NCI-H460 (cell line): ENCODE measurements at places on chromosomes 12 and 14.
A peak's percentile ranks its signal among the peaks of the same experiment; 100 is the strongest.

DNA sequence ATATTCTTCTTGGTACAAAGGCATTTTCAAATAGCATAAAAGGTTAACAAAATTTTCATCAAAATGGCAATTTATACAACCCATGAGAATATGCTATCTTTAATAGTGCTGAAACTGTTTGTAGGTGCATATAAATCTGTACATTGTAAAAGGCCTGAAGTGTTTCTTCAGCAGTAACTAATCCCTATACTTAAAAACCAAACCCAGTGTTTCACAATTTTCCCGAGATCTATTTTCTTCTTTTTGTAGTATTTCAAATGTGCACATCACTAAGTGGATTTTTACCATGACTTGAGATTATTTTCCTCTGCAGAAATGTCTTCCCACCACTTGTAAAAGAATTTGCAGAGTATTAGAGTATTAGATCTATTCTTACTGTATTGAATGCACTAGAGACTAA is 76.5 kb downstream of the FERMT2 start:
- no peak for DNase-seq

DNA sequence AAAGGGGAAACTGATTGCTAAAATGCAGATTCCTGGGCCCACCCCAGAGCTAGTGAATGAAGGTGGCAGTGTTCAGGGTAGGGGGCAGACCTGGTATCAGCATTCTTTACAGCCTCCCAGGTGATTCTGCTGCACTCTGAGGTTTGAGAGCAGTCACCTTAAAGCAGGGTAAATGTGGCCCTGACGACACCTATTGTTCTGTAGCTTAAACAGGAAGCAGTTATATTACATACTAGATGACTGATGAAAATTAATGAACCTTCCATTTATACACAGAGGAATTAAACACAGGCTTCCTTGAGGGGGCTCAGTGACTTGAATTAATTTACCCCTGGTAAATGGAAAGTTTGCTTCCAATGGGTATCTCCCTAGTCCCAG is 25.3 kb downstream of the NUAK1 start:
- no peak for DNase-seq

DNA sequence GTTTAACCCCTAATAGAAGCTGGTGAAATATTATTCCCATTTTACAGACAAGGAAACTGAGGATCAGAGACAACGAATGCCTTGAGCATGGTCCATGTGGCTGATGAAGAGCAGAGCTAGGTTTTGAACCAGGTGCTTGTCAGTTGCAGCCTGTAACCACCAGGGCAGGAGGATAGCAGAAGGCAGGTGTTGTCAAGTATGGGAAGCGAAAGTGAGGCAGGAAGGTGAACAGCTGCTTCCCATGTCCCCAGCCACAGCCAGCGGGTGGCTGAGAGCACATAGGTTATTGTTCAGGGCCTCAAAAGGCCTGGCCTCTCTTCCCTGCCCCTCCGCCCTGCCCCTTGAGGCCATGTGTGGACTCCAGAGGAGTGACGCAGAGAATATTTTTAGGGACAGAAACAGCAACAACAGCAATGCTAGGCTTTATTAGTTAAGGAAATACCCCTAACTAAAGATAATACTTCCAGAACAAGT is 39.6 kb downstream of the IQSEC3 start:
- no peak for DNase-seq

DNA sequence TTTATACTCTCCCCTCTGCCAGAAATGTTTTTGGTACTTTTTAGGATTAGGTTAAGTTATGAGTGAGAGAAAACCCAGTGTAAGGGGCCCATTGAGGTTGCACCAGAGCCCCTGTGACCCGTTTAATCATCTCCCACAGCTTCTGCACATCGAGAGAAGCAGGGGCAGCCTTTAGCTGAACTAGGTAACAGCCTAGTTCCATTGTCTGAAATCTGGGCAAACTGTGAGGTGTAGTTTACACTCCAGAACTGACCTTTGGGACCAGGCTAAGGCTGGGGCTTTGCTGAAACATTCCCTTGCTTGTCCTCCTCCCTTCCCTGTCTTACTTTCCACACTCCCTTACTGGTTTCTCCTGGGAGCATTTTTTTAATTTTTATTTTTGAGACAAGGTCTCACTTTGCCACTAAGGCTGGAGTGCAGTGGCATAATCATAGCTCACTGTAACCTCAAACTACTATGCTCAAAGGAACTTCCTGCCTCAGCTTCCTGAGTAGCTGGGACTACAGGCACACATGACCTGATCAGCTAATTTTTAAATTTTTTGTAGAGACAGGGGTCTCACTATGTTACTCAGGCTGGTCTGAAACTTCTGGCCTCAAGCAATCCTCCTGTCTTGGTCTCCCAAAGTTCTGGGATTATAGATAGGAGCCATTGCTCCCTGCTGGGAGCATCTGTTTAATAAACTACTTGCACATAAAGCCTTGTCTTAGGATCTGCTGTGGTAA is 25.9 kb upstream of the DHRS2 start:
- DNase-seq: no peak

DNA sequence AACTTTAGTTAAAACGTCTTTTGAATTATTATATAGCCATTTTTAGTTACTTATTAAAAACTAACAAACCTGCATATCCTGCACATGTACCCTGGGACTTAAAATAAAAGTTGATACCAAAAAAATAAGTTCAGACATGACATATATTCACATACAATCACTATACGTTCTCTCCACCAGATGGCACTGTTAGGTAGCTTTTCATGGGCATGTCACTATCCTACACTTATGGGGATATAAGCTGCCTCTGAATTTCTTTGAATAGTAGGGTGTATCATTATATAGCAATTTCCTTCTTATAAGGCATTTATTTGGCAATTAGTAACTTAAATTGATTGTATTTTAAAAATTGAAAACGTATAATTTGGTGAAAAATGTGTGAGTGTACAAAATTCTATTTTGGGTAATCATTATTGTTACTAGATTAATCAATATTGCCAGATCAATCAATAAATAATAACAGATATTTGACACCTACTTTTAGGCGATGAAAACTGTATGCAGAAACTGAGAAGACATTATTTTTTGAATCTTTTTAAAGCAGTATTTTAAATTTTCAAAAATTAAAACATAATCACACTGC is 31.8 kb upstream of the OR10A7 start:
- DNase-seq: peak; percentile 83

GRCh38 chr14:96062506-96062905 is 23.3 kb downstream of the C14orf132 start:
- no peak for DNase-seq

DNA sequence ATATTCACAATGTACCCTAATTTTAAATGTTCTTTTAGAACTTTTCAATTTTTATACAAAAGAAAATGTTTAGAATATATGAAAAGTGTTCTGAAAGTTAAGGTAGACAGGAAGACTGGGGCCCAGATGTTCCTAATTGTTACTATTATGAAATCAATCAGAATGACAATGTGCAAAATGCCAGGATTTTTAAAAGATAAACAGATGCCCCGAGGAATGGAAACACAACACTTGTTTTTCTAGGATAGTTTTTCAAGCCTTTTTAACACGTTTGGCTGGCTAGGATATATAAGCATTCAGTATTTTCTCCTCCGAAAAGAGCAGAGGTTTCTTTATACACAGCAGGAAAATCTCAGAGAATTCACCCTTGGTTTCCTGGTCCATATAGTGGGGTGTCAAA is 106.8 kb downstream of the ESR2 start:
- no peak for DNase-seq

DNA sequence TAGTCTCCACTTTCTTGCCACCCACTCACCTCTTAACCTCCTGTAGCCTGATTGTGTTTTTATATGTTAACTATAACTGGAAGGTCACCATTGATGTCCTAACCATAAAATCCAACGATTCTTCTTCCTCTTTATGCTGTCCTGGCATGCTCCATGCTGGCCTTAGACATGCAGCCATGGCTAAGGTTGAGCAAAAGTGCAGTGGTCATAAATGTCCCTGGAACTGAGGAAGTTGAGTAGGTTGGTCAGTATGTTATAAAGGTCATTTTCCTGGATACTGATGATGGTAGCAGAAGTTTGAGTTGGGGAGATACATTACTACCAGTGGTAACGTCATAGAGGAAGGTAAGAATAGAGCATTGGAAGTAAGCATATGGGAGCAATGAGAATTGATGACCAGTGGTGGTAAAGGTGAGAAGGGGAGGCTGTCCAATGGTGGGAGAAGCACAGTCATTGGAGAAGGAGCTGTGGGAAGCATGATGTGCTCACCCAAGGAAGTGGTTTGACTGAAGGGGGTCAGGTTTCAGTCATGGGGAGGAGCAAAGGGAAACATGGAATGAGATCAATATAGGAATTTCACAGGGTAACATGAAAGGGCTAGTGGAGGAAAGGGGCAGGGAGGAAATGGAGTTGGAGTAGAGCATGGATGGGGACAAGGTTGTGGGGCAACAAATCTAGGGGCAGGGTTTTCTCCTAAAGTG is 240.8 kb downstream of the DACT1 start:
- DNase-seq: no peak

DNA sequence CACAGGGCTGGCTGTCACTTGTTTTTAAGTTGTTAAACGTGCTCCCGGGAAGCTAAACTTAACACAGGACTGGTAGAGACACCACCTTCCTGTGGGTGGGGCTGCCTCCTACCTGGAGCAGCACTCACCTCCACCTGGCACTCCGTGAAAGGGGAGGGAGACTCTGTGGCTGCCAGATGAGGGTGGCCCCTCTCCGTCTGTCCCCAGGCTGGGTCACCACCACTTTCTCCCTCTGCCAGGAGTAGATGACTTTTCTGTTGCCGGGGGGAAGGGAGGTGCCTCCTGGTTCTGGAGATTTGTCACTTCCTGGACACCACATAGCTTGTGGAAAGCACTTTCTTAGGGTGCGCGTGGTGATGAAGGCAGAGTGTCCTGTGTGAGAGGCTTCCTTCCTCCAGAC is 81.3 kb downstream of the WDR20 start:
- DNase-seq: no peak

- DNase-seq: no peak
Observed at GRCh38 chr14:68282479-68283377, 463.1 kb downstream of the RAD51B start.

DNA sequence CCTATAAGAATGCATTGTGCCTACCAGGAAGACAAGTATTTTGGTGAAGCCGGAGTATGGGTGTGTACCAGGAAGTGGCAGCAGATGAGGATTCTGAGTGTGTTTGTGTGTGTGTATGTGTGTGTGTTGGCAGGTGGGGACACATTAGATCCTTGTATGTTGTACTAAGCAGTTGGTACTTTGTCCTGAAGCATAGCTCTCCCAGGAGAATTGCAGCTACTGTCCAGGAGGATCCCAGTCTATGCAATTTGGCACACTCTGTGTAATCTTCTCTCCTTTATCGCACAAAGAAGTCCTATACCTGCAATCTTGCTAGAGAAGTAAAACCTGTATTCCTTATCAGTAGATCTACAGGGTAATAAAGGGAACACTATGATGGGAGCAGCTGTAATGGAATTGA is 276.5 kb downstream of the PAWR start:
- no peak for DNase-seq

GRCh38 chr14:106317593-106317992 is 791.2 kb downstream of the TMEM121 start:
- DNase-seq: no peak

DNA sequence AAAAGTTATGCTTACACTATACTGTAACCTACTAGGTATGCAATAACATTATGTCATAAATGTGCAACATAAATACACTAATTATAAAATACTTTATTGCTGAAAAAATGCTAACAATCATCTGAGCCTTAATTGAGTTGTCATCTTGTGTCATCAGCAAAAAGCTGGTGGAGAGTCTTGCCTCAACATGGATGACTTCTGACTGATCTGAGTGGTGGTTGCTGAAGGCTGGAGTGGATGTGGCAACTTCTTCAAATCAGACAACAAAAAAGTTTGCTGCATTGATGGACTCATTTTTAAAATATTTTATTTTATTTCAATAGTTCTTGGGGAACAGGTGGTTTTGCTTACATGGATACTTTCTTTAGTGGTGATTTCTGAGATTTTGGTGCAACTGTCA is 93.9 kb upstream of the AMN1 start:
- DNase-seq: no peak

GRCh38 chr12:132695431-132695830 is 8.0 kb downstream of the PXMP2 start:
- no peak for DNase-seq

GRCh38 chr14:36223558-36223957 is 47.0 kb upstream of the PTCSC3 start:
- no peak for DNase-seq

DNA sequence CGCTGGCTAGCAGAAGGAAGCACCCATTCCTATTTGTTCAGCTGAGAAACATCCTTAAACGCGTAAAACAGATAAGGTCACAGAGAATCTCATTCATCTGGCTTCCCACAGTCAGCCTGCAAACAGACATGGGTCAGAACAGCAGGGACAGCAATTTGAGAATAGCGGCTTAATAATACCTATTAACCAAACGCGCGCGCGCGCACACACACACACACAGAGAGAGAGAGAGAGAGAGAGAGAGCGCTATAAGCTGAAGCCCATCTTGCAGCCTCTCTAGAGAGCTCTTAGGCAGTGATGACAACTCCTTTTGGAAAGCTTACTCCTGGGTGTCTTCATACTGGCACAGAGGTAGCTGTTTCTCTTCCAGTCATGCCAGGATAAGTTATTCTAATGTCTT is 26.4 kb downstream of the TMEM132D start:
- DNase-seq: no peak

- DNase-seq: no peak
Observed at GRCh38 chr12:5516371-5517241, 84.7 kb downstream of the NTF3 start.

DNA sequence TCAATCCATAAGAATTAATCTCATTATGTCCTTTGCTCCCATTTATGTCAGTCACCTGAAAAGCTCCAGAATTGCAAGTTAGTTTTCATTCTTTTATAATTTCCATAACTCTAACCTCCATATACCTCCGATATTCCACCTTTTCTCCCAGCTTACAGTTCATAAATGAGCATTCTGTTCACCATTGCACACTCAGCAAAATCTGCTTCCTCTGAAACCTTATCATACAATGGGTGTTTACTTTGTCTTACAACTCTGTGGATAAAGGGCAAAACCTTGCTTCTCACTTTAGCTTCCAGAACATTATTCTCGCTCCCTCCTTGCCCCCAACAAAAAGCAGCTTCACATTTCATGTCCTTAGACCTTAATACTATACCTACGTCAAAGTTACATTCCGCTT is 19.3 kb upstream of the SLCO1B1 start:
- no peak for DNase-seq
